ENCODE measurements at places on chromosomes 7 and 10.

GRCh38 chr7:27118580-27118979, 12.0 kb downstream of the HOXA4 start:
- DNase-seq = no peak

DNA sequence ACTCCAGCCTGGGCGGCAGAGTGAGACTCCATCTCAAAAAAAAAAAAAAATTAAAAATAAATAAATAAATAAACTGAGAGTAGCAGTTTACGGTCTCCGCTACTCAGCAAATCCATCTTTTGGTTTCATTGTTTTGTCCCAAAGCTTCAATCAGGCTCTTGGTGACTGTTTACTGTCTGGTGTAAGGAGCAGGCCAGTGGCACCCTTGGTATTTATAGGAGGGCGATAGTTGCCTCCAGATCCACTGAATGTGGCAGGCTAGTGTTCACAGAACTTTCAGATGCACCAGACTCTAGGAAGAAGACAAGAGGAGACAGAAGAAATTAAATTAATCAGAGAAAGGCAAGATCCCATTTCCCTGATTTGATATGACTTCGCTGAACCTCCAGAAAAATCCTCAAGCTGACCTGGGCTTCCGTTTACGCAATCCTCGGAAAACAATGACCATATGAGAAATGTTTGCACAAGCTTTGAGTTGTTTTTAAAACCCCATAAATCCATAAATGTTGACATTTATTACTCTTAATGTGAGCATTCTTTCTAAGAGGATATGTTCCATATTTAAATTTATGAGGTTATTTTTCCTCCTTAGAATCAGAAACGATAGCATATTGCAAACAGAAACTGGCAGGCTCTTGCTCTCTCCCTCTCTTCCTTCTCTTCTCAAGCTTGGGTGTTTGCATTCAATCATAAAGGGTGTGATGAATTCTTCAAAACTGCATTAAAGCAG, 7.1 kb upstream of the MUC3A start:
- DNase-seq = no peak

GRCh38 chr7:32048970-32049491, 21.2 kb downstream of the PDE1C start:
- DNase-seq = no peak

GRCh38 chr10:17263580-17263979, 35.5 kb downstream of the VIM start:
- DNase-seq = no peak

- DNase-seq = no peak
Observed at GRCh38 chr10:56296618-56297017, 64.4 kb downstream of the ZWINT start.

GRCh38 chr10:127278001-127278400, 81.6 kb upstream of the INSYN2A start:
- DNase-seq = no peak

- DNase-seq = no peak
Observed at GRCh38 chr7:25923741-25924460, 228.1 kb upstream of the NFE2L3 start.

GRCh38 chr7:1817061-1817712, 147.1 kb downstream of the ELFN1 start:
- no peak for DNase-seq

DNA sequence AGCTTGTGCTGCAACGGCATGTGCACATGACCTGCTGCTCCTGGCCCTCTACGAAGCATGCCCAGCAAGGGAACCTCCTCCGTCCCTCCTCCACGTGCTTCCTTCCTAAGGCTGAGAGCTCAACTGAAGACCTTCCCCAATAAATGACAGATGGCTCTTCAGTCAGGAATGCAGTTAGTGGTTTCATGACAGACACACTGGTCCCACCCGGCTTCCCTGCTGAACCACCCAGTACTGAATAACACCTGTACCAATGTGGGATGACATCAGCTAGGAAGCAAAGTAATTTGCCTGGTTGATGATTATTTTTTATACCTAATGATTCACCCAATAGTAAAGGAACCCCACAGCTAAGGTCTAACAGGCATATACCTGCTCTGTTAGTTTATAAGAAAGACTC, 69.1 kb downstream of the SCRN1 start:
- no peak for DNase-seq

DNA sequence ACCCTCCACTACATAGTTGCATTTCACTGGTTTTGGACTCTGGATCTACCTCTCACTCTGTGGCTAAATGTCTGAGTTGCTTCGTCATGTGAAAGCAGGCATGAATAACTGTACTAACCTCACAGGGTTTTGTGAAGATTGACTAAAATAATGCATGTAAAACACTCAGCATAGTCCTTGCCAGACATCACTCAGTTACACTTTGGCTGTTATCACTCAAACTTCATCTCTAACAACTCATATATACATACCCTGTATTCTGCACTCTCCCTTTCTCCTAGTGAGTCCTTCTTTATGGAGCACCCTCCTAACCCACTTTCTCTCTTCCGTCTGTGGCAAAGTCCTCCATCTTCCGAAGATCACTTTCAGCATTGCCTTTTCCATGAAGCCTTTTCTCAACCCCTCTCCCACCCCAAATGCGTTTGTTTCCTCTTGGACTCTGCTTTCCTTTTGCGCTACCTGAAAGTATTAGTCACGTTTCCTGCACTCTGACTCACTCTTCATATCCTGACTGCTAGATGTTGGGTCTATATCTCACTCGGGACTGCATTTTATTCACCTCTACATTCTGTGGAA, 72.6 kb downstream of the OSBPL3 start:
- peak; percentile 78 for DNase-seq

DNA sequence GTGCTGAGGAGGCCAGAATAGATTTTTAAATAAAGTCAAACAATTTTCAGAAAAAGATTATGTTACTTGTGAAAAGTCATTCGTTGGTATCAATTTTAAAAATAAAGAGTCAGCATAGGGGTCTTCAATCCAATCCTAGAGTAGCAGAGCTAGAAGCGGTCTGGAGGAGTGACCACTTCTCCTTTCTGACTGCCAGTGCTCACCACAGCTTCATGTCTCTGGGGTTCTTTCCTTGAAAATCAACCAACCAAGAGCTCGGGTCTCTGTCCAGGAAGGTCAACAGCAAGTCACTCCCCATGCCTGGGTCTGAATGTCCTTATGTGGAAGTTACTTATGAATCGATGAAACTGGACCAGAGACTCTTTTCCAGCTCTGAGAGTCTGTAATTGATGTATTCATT, 14.3 kb downstream of the PTPRN2 start:
- DNase-seq = no peak

DNA sequence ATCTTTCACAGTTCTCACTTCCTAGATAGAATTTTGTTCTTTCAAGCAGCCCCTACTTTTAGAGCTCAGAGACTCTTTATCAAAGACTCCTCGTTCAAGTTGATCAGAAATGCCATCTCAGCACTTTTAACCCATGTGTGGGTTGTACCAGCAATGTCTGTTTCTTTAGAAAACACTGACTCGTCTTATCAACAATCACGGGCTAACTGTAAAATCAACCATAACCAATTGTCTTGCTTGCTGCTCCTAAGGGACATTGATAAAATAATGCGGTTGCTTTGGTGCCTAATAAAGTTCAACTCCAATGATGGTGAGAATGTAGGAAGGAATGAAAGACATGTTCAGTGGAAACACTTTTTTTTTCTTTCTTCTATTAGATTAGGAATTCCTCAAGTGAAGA, 12.9 kb upstream of the CDK6 start:
- DNase-seq = no peak

DNA sequence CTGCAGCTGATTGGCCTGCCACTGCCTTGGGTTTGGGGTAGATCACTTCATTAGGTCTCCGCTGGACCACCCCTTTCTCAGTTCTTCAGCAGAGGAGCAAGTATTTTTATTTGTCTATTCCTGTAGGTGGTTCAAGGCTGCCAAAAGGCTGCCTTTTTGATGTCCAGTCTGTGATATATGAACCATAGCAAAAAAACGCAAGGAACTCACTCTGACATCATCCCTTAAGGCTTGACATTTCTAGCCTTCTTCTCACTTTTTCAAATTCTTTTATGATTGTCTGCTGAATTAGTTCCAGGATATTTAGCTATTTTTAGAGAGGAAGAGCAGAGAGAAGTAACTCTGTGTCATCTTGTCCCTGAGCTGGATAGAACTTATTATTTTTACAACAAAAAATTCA, 269.2 kb downstream of the BAMBI start:
- DNase-seq = no peak

GRCh38 chr10:71059054-71059818, 153.1 kb upstream of the UNC5B start:
- DNase-seq = no peak

DNA sequence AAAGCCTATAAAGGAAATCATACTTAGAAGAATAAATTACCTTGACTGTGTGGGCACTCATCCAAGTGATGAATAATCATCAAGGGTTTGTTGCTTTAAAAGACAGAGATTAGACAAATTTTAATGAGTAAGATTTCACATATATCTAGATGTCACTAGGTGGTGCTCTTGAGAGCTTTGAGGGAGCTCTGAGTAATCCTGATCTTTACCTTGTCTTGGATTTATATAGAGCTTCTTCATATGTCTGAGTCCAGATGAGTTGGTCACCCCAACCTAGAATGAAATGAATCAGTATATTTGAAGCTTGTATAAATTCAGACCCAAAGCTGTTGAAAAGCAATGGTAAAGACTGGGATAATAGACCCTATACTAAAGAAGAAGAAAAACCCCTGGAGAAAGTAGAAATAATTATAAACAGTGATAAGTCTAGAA, 3.7 kb downstream of the AGR2 start:
- peak; percentile 55 for DNase-seq

- DNase-seq = no peak
Observed at GRCh38 chr7:106484562-106484961, 176.4 kb downstream of the CCDC71L start.

- DNase-seq = no peak
Observed at GRCh38 chr7:130615583-130615982, 53.0 kb downstream of the COPG2 start.

- DNase-seq = no peak
Observed at GRCh38 chr10:32938554-32939061, 19.4 kb downstream of the ITGB1 start.

GRCh38 chr10:3716093-3716492, 68.9 kb downstream of the KLF6 start:
- no peak for DNase-seq

GRCh38 chr10:7460006-7460405, 49.2 kb upstream of the SFMBT2 start:
- no peak for DNase-seq

DNA sequence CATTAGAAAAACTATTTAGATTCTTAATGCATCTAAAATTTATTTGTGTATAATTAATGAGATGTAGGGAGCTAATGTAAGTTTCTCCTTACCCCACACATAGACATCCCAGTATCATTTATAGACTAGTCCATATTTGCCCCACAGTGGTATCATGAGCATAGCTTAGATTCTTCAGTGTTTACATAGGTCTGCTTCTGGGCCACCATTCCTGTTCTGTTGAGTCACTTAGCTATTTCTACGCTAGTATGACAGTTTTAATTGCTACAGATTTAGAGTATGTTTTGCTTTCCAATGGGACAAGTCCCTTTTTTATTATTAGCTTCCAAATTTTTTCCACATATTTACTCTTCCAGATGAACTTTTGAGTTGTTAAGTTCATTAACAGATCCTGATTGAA, 69.4 kb downstream of the MCMBP start:
- no peak for DNase-seq
